Activated gamma-delta T cell (primary cell): ENCODE measurements at places on chromosomes 5 and 9.

- no peak for DNase-seq
Observed at GRCh38 chr5:80082281-80082680, 47.1 kb downstream of the THBS4 start.

GRCh38 chr9:134575103-134575900 lies 66.3 kb upstream of the COL5A1 start:
- no peak for DNase-seq

DNA sequence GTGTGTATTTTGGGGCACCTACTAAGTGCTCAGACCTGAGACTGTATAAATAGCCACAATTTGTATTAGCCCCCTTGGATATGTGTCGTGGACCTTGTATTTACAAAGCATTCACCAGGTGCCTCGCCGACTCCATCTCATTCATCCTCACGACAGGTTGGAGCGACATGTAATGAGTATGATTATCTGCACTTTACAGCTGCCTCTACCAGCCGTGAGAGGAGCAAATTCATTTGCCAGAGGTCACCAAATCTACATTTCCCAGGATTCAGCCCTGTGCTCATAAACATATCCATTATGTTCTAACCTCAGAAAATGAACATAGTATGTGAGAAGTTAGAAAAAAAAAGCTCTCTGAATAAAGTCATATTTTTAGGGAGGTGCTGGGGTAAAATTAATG lies 167.4 kb downstream of the ZDHHC21 start:
- DNase-seq: no peak

DNA sequence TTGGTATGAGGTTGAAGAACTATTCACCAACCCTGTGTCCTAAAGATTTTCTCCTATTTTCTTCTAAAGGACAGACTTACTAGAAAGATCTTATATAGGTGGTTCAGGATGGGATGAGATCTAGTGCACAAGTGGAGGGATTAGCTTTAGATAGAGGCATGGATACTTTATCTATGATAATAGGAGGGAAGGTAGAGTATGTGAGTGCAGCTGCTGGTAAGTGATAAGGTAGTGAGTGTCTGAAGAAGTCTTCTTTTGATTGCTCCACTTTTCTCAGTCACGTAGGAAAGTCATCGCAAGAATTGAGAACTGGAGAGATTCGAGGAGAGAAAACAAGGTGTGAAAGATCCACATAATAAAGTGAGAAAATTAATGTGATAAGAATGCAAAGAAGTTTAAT lies 6.0 kb upstream of the NDUFS4 start:
- no peak for DNase-seq

- no peak for DNase-seq
Observed at GRCh38 chr5:109450129-109450877, 40.5 kb upstream of the PJA2 start.

- no peak for DNase-seq
Observed at GRCh38 chr9:105901514-105902109, 207.3 kb downstream of the TMEM38B start.

- no peak for DNase-seq
Observed at GRCh38 chr5:76174101-76174500, 90.9 kb downstream of the SV2C start.

GRCh38 chr5:157761690-157762621 lies 18.4 kb downstream of the LSM11 start:
- no peak for DNase-seq

- DNase-seq: no peak
Observed at GRCh38 chr9:35618325-35618727, at the start of gene CD72. CD72 (minus strand) TSS chr9:35618413; CDS start chr9:35618303, 110 bp downstream.

GRCh38 chr9:123478967-123479602 lies 123.1 kb downstream of the CRB2 start:
- DNase-seq: no peak

DNA sequence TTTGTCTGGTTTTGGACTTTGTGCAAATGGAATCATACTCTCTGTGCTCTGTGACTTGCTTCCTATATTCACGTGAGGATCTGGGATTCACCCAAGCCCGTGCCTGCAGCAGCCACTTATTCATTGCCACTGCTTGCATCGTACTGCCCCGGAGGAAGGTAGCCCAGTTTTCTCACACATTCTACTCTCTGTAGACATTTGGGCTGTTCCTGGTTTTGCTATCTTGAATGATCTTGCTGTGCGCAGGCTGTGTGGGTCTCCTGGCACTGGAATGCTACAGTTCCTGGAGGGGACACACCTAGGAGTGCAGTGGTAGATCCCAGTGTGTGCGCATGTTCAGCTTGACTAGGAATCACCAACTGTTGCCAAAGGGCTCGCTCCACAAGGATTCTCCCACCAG lies 99.2 kb upstream of the BOD1 start:
- DNase-seq: no peak

DNA sequence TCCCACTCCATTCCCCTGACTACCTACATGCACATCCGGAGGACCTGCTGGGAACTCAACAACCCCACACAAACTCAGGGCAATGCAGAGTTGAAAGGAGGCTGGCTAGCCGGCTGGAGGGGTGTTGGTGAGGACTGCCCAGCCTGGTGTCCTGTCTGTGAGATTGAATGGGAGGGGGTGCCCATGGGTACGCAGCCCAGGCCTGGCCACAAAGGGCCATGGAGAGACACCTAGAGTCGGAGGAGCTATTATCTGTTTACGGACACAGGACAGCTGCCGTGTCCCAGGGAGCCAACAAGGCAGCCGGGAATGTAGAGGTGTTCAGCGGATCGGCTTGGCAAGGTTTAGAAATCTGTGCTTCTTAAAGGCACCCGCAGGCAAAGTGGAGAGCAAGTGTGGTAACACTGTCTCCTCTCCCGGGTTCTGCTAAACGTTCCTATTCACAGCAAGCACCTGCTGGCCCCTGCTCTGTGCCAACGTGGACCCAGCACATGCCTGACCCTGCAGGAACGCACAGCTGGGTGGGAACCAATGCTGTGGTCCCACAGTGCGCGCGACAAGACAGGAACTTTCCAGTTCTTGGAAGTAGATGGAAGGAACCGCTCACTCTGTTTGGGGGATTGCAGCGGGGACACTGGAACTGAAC lies 166.7 kb downstream of the DAB2IP start:
- DNase-seq: no peak

DNA sequence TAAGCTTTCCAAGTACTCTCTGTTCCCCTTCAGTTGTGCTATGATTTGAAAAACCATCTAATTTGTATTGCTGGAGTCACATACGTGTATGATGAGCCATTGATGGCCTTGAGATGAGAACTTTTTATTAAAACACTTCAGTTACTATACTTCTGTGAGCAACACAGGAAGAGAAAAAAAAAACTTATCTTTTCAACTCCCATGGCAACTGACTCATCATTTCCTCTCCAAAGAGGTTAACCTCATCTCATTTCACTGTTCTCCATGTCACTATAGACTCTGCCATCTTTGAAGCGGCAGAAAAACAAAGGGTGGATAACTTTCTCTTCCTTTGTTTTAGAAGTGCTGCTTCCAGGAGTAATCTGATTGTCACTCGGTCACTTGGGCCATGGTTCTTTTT lies 104.3 kb upstream of the PCSK1 start:
- no peak for DNase-seq

GRCh38 chr5:128241051-128241695 lies 157.6 kb downstream of the SLC12A2 start:
- no peak for DNase-seq

GRCh38 chr5:124908581-124909451 lies 162.4 kb upstream of the ZNF608 start:
- DNase-seq: no peak
